Muscle of leg (tissue), 16 donors: ENCODE measurements at places on chromosomes 1 and 21. TPM values are rescaled to one million over a fixed set of nuclear protein-coding genes. Genes with fewer than 3 reads are reported as not detected.

BROX gene
- 24.0 TPM for polyA plus RNA-seq

KIAA1614 gene
- 11.3 TPM for polyA plus RNA-seq

RGS4 gene
- 0.85 TPM for polyA plus RNA-seq

B3GALT2 gene
- polyA plus RNA-seq: 15.4 TPM

AKR7A3 gene
- polyA plus RNA-seq: 0.65 TPM

C8B gene
- polyA plus RNA-seq: not detected

PLD5 gene
- 1.3 TPM for polyA plus RNA-seq

SOX13 gene
- 16.2 TPM for polyA plus RNA-seq

DNASE2B gene
- polyA plus RNA-seq: 0.12 TPM

SPATA46 gene
- 0.29 TPM for polyA plus RNA-seq

SERTAD4 gene
- 13.1 TPM for polyA plus RNA-seq
